Ureter (tissue), 1 donor: ENCODE measurements at places on chromosomes 1 and 21. TPM values are rescaled to one million over a fixed set of nuclear protein-coding genes. Genes with fewer than 3 reads are reported as not detected.

- no peak for DNase-seq
These were observed 71.8 kb downstream of the DISP3 start for GRCh38 chr1:11550664-11551283.

DNA sequence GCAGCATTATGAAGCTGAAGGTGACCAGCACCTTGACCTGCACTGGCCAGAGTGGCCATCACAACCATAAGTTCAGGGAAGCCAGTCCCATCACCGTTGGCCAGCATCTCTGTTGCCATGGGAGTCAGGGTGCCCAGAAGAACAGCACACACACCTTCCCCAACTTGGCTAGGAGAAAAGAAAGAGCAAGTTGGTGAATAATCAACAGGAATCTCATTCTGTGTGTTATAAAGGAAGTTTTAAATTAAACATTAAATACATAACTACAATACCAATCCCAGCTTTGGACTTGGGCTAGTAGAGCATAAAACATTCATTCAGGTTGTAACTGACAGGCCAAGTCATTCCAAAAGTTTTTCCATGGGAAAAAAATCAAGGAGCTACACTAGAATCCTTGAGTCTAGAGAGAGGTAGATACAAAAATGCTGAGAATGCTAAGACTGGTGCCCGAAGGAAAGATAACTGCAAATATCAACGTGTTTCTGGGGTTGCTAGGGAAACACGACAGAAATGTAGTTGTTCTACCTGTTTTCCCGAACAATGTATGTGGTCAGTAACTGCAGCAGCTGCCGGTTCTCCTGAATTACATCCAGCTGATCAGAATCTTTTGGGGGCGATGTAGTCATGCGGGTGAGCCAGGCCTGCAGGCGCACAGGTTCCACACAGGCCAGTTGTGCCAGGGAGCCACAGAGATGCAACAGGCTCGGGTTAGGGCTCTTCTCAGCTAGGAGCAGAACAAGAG lies 45.6 kb downstream of the UBR4 start:
- DNase-seq, result no peak

RRAGC gene
- 22.0 TPM for total RNA-seq

MYOG gene
- not detected for total RNA-seq

GRCh38 chr1:39195166-39196111 lies 9.1 kb upstream of the MACF1 start:
- no peak for DNase-seq

DNA sequence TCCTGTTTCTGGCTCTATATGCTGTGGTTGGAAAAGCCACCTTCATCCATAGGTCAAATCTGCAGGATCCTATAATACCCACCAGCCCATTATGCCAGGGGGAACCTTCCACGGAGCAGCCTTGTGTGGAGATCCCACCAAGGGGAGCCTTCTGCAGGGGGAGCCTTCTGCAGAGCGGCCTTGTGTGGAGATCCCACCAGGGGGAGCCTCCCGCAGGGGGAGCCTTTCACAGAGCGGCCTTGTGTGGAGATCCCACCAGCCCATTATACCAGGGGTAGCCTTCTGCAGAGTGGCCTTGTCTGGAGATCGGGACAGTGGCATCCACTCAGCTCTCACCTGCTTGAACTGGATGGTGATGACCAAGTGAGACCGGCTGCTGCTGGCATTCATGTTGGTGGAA lies 85.3 kb downstream of the SCCPDH start:
- DNase-seq, result no peak

LCE2B gene
- total RNA-seq, result not detected

DNA sequence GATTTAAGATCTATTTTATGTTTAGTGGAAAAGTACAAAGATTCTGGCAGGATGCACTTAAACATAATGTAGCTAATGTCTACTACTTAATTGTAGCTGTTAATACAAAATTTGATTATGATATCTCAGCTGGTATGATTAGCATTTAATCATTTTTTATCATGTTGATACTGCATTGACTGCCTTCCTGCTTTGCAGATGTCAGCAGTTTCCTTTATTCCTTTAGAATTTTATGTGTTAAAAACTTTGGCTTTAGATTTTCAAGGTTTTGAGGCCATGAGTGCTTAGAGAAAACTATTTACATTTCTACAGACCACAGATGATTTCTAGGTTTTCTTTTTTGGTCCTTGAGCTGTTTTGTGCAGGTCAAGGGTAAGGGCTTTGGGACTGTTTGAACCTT lies 152.2 kb downstream of the ZNF326 start:
- no peak for DNase-seq
